PC-3 (cell line): ENCODE measurements at places on chromosomes 2 and 18. TPM values are rescaled to one million over a fixed set of nuclear protein-coding genes. Genes with fewer than 3 reads are reported as not detected.
A peak's percentile ranks its signal among the peaks of the same experiment; 100 is the strongest.

DNA sequence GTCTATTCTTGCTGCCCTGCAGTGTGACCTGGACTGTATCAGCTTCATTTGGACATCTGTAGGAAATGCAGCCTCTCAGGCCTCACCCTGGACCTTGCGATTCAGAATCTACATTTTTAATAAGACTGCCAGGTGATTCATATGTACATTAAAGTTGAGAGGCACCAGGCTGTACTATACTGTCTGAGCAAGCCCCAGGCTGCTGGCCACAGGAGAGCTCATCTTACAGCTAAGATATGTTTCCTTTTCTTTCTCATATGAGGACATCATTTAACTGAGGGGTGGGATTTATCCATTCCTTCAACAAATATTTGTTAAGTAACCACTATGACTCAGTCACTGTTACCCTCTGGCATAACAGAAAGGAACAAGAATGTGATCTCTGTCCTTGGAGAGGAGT, 78.2 kb upstream of the GCFC2 start:
- peak; percentile 92 for DNase-seq

Gene CCDC102B
- total RNA-seq: 2.2 and 2.4 TPM in 2 replicates

DNA sequence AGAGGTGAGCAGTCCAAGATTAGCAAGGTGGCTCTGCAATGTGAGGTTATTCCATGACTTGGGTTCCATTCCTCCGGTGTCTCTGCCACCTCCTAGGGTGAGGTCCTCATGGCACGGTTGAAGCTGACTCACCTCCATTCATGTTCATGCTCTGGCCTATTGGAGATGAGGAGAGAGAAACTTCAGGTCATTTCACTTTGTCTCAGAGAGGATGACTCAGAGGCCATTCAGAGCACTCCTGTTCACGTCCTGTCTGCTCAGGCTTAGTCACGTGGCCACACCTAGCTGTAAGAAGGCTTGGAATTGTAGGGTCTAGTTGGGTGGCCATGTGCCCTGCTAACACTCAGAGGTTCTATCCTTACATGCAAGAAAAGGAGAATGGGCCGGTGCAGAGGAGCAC, 67.5 kb upstream of the MBOAT2 start:
- peak; percentile 99 for DNase-seq

Gene DNAJC5G
- not detected in 2 replicates for total RNA-seq

Gene ALPP
- total RNA-seq: 8.6 and 14.4 TPM in 2 replicates

GRCh38 chr2:216715402-216715974, 20.1 kb upstream of the IGFBP5 start:
- DNase-seq: no peak

DNA sequence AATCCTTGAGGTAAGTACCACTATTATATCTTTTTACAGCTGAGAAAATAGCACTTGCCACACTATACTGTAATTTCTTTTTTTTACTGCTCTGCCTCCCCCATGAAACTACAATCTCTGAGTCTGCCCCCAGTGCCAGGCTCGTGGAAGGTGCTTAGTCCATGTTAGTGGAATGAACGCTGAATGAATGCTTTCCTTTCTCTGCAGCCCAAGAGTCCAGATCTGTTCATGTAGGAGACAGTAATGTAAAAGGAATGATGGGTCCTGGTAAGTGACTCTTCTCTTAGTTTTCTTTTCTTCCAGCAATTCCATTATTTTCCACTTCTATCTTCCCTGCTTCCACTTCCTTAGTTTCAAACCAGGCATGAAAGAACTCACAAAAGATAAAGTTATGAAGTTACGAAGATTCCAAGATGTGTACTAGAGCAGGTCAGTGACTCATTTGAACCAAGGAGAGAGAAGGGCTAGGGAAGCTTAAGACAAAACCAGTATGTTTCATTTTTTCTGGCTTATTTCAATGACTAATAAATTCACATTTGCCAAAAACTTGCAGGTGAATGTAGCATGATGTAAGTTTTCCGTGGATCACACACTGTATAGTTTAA, 46.0 kb downstream of the ARHGEF33 start:
- DNase-seq: peak; percentile 59

Gene OSGEPL1
- 8.1 and 12.6 TPM in 2 replicates for total RNA-seq

Gene RSAD2
- 0.35 and 2.1 TPM in 2 replicates for total RNA-seq

- DNase-seq: no peak
Measured at GRCh38 chr18:26438980-26439379, 109.4 kb downstream of the KCTD1 start.

GRCh38 chr2:180730976-180731375, 249.4 kb upstream of the UBE2E3 start:
- DNase-seq: peak; percentile 94

Gene CDH2
- 34.0 and 39.2 TPM in 2 replicates for total RNA-seq

Gene FAM98A
- 22.4 and 30.1 TPM in 2 replicates for total RNA-seq

Gene SULT1C4
- total RNA-seq: not detected in 2 replicates

DNA sequence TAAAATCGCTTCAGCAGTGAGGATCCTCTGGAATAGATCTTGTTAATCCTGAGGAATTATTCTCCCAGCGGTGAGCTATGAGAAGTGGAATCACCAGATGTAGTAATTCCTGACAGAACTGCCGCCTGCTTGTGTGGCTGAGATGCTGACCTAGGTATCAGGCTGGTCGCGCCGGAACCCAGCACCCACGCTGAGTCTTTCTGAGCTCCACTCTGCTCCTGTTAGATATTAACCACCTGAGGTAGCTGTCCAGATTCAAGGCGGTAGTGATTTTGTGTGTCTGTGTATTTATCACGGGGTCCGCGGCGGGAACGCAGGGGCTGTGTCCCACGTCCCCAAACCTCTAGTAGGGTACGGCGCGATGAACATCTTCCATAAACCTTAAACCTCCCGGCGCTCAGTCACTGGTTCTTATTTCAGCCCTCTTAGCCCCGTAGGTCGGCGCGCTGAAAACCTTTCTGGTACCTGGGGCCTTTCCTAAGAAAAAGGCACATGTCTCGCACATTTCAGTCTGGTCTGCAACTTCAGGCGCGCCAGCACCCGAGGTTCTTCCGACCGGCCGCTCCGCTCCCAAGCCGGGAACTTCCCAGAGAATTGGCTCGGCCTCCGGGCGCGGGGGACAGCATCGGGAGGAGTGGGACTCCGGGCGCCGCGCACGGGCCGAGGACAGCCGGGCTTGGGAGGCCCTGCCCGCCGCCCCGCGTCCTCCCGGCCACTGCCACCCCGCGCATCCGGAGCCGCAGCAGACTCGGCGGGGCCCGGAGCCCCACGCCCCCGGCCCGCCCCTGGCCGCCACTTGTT, 542 bp upstream of the CNNM3 start:
- DNase-seq: peak; percentile 34

Gene LAMA1
- total RNA-seq: not detected in 2 replicates

Gene CDK15
- total RNA-seq: 2.4 TPM in 1 of 2 replicates, not detected in the other

- DNase-seq: no peak
Measured at GRCh38 chr2:7666596-7667259, 749.5 kb downstream of the RNF144A start.

GRCh38 chr2:17190527-17190926, 327.7 kb downstream of the RAD51AP2 start:
- DNase-seq: no peak

DNA sequence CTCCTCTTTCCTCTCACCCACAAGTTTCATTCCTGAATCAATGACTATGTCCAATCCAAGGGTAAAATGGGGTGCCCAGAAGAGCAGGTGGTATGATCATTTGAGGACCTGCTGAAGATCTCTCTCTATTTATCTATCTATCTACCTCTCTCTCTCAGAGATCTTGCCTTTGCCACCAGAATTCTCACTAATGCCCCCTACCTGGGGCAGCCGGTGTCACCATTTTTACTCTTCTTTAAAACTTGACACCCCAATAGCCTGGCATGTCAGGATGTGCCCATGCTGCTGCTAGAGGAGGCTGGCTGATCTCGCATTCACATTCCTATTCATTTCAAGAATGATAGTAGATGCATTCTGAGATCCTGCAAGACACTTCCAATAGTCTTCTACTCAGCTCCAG, 24.3 kb upstream of the RPIA start:
- no peak for DNase-seq

Gene NABP1
- 45.4 and 56.8 TPM in 2 replicates for total RNA-seq

- no peak for DNase-seq
Measured at GRCh38 chr2:135732561-135732960, 9.1 kb upstream of the UBXN4 start.

DNA sequence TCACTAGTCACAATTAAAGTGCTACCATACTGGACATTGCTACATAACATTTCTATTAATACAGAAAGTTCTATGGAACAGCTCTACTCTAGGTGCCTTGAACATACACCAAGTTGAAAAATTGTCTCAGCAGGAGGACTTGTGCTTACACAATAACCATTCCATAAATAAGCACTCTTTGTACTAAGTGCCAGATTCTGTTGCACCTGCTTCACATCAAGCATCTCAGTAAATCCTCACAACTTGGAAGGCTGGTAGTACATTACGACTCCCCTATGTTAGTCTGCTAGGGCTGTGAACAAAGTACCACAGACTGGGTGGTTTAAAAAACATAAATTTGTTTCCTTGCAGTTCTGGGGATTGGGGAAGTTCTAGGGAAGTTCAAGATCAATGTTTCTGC, 296.9 kb upstream of the NCKAP5 start:
- no peak for DNase-seq

- DNase-seq: no peak
Measured at GRCh38 chr2:56801214-56801613, 617.4 kb downstream of the CCDC85A start.

Gene FABP1
- total RNA-seq: not detected in 2 replicates

GRCh38 chr2:145265244-145265643, 745.3 kb upstream of the ZEB2 start:
- DNase-seq: no peak

DNA sequence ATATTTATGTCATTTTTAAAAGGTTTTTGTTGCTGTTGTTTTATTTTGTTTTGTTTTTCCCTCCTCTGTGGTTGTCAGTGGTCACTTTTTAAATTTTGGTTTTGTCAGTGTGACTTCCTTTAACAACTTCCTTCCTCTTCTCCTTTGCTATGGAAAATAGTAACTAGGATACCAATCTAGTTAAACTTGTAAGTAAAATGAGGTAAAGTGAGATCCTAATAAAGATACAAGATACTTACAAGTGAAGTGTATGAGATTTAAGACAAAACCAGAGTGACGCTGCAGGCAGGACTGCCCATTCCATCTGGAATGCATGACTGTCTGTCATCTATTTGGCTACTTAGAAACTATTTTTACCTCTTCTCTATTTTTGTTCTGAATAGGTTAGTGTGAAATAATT, 30.6 kb upstream of the CREB1 start:
- DNase-seq: peak; percentile 44

Gene AOX1
- 54.9 and 57.2 TPM in 2 replicates for total RNA-seq

Gene GPAT2
- not detected in 2 replicates for total RNA-seq

DNA sequence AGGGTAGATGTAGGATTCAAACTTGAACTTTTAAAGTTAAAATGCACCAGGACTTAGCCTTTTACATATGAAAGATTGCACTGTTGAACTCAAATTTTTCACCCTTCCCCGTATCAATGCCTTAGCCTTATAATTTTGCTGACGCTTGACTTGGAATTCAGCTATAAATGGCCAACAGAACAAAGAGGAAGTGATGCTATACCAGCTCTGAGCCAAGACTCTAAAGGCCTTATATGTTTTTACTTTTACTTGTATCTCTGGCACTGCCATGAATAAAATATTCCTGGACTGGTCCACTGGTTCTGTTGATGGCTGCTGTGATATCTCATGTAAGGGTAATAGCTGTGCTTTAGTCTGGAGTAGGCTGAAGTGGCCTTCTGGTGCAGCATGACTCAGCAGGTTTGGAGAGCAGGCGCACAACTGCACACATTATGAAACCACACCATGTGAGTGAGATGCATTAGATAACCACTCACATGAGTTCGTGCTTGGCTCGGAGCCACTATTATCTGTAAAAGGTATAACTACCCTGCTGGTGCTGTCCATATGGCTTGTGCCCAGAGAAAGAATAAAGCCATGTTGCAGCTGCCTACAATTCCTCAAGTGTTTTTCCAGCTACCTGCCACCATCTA, 8.4 kb upstream of the IER3IP1 start:
- no peak for DNase-seq

Gene SCN9A
- total RNA-seq: 3.4 and 7.0 TPM in 2 replicates

GRCh38 chr2:68103030-68103708, 40.4 kb upstream of the C1D start:
- DNase-seq: no peak

DNA sequence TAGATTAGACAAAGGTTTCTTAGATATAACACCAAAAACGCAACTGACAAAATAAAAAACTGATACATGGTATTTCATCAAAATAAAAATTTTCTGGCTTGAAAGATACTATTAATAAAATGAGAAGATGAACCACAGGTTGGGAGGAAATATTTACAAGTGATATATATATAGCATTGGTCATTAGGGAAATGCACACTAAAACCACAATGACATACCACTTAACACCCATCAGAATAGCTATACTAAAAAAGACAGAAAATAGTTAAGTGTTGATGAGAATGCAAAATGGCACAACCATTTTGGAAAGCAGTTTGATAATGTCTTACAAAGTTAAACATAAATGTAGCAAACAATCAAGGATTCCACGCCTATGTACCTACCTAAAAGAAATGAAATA, 83.9 kb downstream of the SLC66A3 start:
- DNase-seq: no peak

Gene L3MBTL4
- 0.47 and 0.63 TPM in 2 replicates for total RNA-seq

GRCh38 chr2:11160731-11161455, 5.6 kb downstream of the SLC66A3 start:
- DNase-seq: no peak

Gene IL36A
- total RNA-seq: not detected in 2 replicates

- DNase-seq: no peak
Measured at GRCh38 chr18:43757273-43757672, 480.0 kb upstream of the SYT4 start.

DNA sequence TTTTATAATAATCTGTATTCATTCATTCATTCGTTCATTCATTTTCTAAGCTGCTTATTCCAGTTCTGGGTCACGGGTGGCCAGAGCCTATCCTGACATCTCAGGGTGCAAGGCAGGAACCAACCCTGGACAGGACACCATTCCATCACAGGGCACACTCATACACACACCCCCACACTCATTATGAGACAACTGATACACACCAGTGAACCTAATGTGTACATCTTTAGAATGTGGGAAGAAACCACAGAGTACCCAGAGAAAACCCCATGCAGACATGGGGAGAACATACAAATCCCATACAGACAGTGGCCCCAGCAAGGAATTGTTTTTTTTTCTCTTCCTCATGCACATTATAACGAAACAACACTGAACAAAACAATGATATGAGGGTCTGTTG, 54.7 kb downstream of the RTN4 start:
- no peak for DNase-seq

Gene COL6A3
- total RNA-seq: 45.0 and 53.4 TPM in 2 replicates

Gene KCNF1
- total RNA-seq: 1.3 and 1.8 TPM in 2 replicates

GRCh38 chr2:240245184-240245583, 104.7 kb upstream of the OTOS start:
- no peak for DNase-seq
